ENCODE measurements at places on chromosomes 16 and 17.
A peak's percentile ranks its signal among the peaks of the same experiment; 100 is the strongest.

DNA sequence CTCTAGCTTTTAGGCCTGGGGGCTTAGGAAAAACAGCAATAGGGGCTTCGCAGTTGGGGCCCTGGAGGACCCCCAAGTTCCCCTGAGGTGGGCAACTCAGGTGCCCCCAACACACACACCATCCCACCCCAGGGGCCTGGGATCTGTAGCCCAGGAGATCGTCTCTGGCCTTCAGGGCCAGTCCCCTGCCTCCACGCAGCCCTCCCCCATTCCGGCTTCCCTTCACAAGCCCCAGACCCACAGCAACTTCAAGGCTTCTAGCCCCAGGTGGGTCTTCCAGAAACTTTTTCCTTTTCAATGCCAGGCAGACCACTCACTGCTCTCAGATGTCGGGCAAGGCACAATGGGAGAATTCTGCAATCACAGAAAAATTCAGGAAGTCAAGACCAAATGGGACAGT, 79.4 kb downstream of the C16orf78 start:
- no peak for DNase-seq

- DNase-seq = no peak
Measured at GRCh38 chr17:29257756-29258155, 11.1 kb downstream of the CRYBA1 start.

GRCh38 chr17:35088881-35089585, 25.5 kb upstream of the RFFL start:
- peak; percentile 89 for DNase-seq

DNA sequence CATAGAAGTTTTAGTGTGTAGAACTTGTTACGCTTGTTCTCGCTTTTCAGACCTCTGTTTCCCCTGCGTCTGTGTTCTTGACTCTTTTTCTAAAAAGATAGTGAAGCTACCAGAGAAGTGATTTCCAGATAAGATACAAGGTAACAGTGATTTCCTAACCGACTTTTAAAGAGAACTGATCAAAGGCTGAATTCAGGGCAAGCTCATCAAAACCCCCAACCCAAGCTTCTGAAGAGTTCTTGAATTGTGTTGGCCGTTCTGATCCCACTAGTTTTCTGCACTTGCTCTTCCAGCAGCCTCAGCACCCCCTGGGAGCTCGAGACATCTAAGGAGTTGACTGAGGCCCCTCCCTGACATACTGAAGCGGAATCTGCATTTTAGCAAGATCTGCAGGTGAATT, 12.7 kb upstream of the NSMCE1 start:
- no peak for DNase-seq

DNA sequence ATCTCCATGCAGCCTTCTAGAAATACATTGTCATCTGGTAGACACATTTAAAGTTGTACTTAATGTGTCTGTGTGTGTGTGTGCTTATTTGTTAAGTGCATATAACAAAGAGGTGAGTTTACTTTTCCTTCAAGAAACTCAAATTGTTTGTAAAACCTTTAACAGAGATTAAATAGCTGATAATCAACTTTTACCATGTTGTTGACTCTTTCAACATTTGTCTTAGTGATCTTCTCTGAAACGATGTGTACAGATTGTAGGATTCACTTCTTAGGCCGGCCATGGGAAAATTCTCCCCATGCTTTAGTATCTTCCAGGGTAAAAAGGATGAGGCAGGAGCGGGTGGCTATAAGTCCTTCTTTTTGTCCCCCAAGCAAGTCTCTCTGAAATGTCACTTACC, 292.9 kb upstream of the MAF start:
- no peak for DNase-seq

DNA sequence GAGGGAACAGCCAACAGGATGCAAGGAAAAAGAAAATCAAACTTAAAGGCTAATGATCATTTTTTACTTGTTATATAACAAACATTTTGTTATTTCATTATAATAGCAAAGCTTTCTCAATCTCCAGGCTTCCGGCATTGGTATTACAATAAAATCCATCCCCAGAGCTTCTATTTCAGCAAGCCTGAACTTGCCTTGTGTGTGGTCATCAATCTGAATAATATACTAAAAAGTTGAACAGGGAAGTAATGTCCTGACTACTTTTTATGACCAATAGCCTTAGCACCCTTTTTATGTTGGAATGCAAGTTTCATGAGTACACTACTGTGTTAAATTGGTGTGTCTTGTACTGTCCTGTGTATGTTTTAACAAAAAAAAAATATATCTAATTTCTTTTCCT, 27.1 kb upstream of the VWA3A start:
- DNase-seq = no peak

GRCh38 chr17:55433629-55434422, 12.2 kb upstream of the MMD start:
- DNase-seq = no peak

- DNase-seq = no peak
Measured at GRCh38 chr16:58148099-58148498, 18.9 kb upstream of the CFAP20 start.

- DNase-seq = no peak
Measured at GRCh38 chr16:15521758-15522509, 87.5 kb downstream of the BMERB1 start.

DNA sequence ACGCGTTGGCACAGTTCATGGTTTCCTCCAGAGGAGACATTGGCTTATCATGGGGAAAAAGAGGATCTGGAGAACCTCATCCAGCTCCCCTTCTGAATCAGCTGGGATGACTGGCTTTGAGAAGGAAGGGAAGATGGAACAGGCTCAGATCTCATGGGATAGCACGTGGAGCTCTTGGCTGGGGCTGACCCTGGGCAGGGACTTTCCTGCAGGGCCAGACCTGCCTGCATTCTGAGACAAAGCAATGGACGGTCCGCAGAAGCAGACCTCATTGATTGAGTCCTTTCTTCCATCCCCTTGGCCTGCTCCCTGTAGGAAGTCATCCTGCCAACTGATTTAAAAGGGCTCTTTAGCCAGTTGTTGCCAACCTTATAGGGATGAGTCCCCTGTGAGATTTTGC, 26.2 kb downstream of the PLCD3 start:
- no peak for DNase-seq

- DNase-seq = no peak
Measured at GRCh38 chr16:89633064-89633631, 19.7 kb downstream of the DPEP1 start.

- DNase-seq = no peak
Measured at GRCh38 chr16:4687946-4688673, 5.3 kb upstream of the NUDT16L1 start.

GRCh38 chr17:68972119-68972704, 17.0 kb upstream of the ABCA8 start:
- DNase-seq = peak; percentile 27

- no peak for DNase-seq
Measured at GRCh38 chr16:87053016-87053982, 263.9 kb downstream of the C16orf95 start.
